ENCODE measurements at places on chromosomes 1 and 21. TPM values are rescaled to one million over a fixed set of nuclear protein-coding genes. Genes with fewer than 3 reads are reported as not detected.

CAMK2N1 gene
- 3.4 TPM for total RNA-seq

GRCh38 chr1:219463636-219464035, 149.3 kb downstream of the ZC3H11B start:
- DNase-seq = no peak

DNA sequence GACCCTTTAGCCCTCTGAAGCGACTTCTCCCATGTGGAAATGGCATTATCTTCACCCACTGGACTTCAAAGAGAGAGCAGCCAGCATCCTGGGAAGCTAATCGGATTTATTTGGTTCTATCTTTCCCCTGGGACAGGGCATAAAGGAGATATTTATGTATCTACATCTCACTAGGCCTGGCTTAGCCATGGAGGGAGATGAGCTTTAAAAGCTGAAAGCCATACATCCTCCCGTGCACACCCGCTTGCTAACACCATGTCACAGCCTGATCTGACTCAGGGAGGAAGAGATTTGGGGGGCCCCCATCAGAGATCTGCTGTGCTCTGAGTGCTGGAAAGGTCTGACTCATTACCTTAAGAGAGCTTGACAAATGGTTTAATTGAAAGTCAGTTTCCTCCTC, 155.9 kb downstream of the PLXNA2 start:
- DNase-seq = no peak

DNA sequence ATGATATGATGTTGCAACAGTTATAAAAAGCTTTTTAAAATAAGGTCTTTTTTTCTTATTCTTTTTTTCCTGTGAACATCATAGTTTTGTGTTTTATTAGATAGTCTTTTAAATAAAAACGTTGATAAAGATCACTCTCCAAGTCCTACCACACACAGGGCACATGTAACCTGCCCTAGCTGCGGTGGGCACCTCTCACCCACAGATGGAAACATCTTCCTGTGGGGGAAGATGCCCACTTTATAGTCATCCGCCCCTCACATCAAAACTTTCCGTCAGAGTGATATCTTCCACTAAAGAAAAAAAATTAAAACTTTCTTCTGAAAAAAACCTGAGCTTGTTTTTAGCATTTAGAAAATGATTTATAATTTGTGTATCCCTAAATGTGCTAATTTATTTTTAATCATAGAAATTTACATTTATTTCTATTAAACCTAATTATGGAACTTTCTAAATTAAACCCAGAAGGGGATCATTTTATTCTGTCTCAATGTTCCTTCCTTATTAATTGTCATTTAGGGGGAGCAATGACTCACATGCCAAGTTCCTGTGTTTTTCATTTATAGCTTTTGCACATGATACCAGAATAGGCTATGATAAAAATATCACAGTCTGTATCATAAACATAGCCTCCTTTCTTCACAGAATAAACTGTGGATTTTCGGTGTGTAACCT, 24.7 kb downstream of the TNFRSF9 start:
- DNase-seq = no peak

Measured in pancreas (tissue), 10 donors.